Astrocyte of the hippocampus (primary cell): ENCODE measurements at places on chromosomes 1 and 21.

GRCh38 chr21:41501919-41502318 is 6.0 kb downstream of the TMPRSS2 start:
- peak; percentile 19 for DNase-seq

GRCh38 chr1:217137210-217137881 is 414.1 kb upstream of the ESRRG start:
- peak; percentile 20 for DNase-seq

- no peak for DNase-seq
Measured at GRCh38 chr1:107358619-107359327, 217.9 kb downstream of the NTNG1 start.

DNA sequence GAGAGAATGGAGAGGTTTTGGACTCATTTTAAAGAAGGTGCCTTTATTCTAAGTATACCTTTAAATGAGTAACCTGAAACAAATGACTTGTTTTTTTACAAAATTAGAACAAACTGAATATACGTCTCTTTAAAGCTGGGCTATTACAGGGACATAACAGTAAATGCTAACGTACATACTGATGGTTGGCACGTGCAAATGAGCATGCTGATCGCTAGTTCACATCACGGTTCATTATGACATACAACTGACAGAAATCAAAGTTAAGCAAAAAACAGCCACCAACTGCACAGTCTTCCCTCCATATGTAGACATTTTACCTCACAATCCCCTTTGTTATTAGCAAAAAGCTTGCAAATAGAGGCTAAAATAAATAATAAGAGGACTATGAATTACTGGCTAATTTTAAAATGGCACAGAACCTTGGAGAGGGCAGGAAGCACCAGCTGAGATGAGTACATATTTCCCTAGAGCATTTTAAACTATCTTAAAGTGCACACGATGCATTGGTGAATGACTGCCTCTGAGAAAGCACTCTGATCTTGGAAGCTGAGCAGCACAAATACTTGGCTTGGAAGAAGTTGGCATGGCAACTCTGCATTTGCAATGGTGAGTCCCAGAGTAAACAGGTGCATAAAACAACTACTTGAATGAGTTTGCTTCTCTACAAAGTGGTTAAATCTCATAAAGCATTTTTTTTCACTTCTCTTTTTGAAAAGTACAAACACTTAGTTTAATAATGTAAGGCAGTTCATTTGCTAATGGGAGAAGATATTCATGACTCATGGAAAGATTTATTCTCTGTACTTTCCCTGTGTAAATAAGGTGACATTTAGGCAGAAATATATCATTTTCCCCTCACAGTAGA is 204.7 kb downstream of the LHX8 start:
- peak; percentile 60 for DNase-seq

GRCh38 chr21:19181604-19182140 is 778.1 kb upstream of the TMPRSS15 start:
- no peak for DNase-seq

GRCh38 chr1:21068937-21069336 is 107.8 kb downstream of the EIF4G3 start:
- no peak for DNase-seq

DNA sequence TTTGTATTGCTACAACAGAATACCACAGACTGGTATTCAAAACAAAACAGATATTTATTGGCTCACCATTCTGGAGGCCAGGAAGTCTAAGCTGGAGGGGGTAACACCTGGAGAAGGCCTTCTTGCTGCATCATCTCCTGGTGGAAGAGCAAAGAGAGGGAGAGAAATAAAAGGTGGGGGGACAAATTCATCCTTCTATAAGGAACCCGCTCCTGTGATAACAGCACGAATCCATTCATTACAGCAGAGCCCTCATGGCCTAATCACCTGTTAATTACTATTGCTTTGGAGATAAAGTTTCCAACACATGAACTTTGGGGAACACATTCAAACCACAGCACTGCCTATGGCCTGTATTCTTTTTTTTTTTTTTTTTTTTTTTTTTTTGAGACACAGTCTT is 5.4 kb downstream of the S100A2 start:
- DNase-seq, result no peak
